ENCODE measurements at places on chromosomes 11 and 22.

GRCh38 chr22:28883917-28884746 lies 760 bp downstream of the ZNRF3 start:
- no peak for DNase-seq

- no peak for DNase-seq
Measured at GRCh38 chr22:37842015-37842793, 1.9 kb downstream of the ANKRD54 start.

- no peak for DNase-seq
Measured at GRCh38 chr11:129574431-129574830, 198.8 kb downstream of the BARX2 start.

GRCh38 chr11:110759972-110760381 lies 47.7 kb upstream of the ARHGAP20 start:
- DNase-seq = no peak

DNA sequence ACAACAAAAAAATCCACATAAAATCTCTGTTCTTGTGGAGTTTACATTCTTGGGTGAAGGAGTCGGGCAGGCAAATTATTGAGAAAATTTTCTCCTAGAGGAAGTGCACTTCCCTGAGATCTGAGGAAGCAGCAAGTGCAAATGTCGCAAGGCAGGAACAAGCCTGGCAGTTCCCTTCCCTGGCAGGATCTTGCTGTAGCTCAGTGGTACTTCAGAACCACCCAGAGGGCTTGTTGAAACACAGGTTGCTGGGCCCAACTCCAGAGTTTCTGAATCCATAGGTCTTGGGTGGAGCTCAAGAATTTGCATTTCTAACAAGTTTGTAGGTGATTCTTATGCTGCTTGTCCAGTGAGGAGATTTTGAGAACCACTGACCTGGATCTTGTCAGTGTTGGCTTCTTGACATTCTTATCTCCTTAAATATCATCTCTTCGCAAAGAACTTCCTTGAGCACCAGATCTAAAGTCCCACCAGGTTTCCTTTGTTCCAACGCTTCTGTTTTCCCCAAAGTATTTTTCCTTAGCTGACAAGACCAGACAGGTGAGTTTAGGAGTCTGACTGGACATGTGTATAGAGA lies 9.6 kb downstream of the QSER1 start:
- no peak for DNase-seq

DNA sequence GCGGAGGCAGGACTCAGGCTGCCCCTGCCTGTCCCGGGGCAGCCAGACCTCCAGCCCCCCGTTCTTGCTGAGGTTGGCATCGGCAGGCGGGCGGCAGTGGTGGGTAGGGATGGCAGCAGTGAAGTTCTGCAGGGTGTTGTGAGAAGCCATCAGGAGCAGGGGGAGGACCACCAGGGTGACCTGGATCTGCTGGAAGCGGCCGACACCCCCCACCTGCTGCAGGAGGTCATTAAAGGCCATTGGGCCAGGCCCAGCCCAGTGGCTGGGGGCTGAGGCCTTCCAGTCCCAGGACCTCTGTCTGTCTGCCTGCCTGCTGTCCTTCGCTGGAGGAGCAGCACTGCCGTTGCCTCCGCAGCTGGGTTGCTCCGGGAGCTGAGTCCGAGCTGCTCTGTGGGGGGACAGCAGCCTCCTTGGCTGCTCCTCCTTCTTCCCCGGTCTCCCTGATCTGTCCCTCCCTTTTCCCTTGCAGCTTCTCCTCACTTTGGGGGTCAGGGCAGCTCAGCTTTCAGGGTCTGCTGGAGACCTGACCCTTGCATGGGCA lies at the start of gene SLC22A6:
SLC22A6 (minus strand) TSS at position 517 of the 541 bp plus-strand sequence; CDS start at position 240, 277 bp downstream.
- no peak for DNase-seq

DNA sequence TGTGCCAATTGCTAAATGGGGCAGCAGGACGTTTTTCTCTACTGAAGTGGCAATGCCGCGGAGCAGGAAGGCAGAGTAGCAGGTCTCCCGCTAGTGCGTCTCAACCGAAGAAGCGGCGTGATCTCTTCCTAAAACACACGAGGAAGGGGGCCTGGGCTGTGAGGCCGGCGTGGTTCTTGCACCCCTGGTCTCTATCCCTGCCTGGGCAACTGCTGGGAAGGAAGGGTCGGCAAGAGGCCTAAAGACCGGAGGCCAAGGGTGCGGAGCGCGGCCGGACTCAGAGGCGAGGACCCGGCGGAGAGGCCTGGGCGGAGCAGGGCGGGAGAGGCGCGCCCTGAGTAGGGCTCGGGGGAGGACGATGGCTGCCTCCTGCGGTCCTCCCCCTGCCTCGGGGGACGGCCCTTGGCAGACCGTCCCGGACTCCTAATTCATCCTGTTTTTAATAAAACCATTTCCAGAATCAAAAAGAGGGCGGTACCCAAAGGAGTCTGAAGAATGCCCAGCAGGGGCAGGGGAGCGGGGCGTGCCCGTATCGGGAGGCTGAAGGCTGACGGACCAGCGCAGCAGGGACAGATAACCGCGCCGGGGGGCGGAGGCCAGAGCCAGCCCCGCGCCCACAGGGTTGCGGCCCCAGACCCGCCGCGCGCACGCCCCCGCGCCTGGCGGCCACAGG lies 572 bp upstream of the APLP2 start:
- DNase-seq = peak; percentile 24

DNA sequence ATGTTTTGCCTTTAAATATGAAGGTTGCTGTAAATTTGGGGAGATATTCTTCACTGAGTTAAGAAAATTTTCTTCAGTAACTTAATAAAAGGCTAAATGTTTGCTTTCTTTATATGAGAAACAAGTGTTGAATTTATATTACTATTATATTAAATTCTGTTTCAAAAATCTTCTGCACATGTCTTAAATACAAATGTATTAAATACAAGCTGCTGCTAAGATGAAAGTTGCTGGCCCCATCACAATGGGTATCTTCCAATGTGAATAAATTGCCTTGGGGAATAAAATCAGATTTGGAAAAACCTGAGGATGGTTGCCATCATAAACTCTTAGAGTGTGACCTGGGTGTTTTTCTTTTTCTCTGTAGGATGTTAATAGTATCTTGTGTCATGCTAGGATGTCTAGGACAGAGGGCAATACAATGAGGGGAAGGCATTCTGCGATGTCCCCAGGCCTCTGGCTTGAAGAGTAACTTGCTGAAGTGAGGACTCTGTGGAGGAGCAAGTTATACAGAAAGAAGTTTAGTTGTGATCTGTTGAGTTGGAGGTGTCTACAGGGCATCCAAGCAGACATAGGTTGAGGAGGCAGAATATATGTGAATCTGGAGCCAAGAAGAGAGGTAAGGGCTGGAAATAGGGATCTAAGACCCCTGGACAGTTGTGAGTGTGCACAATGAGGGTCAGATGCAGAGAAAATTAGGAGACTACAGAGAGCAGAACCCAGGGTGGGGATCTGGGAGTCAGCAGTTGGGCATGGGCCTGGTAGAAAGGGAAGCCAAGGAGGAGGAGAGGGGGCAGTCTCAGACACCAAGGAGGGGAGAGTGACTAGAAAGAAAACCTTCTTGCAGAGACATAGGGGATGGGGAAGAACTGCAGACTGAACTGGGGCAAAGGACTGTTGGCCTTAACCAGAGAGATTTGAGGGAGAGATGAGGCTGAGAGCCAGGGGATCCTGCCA lies 4.8 kb downstream of the IGLL5 start:
- no peak for DNase-seq

DNA sequence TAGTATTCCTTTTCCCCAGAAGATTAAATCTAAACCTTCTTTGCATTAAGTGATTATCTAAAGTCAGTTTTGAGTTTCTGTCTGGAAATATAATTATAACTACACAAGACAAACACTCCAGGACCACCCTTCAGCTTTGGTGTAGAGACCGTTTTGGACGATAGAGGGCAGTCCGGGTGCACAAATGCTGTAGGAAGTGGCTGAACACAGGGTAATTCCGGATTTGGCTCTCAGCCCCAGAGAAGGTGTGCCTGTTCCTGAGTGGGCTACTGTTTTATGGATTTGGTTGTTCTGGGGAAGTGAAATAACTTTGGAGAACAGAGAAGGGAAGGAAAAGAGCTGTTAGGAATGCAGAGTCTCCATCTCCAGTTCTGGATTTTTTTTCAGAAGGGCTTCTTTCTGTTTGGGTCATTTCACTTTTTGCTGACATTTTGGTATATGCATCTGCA lies 14.8 kb downstream of the EXT2 start:
- peak; percentile 21 for DNase-seq

DNA sequence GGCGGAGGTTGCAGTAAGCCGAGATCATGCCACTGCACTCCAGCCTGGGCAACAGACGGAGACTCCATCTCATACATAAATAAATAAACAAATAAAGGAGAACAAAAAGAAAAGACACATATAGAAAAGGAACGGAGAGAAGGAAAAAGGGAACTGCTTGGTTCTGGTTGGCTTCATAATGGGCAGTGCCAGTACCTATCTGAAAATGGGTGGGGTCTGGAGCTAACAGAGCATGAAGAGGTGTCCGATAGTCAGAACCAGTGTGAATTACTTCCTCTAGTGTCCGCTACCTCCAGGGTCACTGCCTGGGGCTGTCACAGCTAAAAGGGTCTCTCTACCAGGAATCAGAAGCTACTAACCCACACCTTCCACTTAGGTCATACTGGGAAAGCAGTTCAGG lies 27.2 kb upstream of the TTC28 start:
- no peak for DNase-seq

DNA sequence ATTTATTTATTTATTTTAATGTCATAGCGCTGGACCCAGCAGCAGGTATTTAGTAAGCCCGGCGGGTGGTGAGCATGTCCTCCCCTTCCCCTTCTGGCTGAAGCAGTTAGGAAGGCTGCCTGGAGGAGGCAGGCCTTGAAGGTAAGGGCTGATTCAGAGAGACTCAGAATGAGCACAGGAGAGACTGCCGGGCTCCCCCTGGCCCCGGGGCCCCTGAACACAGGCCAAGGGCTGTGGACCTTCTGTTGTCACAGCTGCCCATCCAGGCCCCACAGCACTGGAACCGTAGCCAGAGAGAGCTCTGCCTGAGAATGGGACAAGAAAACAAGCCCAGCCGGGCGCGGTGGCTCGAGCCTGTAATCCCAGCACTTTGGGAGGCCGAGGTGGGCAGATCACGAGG lies 52.8 kb downstream of the KCNJ4 start:
- DNase-seq = no peak

GRCh38 chr22:43627485-43628213 lies 184.5 kb downstream of the EFCAB6 start:
- DNase-seq = no peak

GRCh38 chr11:83033972-83034672 lies 37.6 kb downstream of the RAB30 start:
- no peak for DNase-seq

GRCh38 chr11:73273222-73273895 lies 1.2 kb downstream of the P2RY6 start:
- DNase-seq = no peak

- peak; percentile 37 for DNase-seq
Measured at GRCh38 chr11:46119352-46120216, 1.7 kb downstream of the PHF21A start.

DNA sequence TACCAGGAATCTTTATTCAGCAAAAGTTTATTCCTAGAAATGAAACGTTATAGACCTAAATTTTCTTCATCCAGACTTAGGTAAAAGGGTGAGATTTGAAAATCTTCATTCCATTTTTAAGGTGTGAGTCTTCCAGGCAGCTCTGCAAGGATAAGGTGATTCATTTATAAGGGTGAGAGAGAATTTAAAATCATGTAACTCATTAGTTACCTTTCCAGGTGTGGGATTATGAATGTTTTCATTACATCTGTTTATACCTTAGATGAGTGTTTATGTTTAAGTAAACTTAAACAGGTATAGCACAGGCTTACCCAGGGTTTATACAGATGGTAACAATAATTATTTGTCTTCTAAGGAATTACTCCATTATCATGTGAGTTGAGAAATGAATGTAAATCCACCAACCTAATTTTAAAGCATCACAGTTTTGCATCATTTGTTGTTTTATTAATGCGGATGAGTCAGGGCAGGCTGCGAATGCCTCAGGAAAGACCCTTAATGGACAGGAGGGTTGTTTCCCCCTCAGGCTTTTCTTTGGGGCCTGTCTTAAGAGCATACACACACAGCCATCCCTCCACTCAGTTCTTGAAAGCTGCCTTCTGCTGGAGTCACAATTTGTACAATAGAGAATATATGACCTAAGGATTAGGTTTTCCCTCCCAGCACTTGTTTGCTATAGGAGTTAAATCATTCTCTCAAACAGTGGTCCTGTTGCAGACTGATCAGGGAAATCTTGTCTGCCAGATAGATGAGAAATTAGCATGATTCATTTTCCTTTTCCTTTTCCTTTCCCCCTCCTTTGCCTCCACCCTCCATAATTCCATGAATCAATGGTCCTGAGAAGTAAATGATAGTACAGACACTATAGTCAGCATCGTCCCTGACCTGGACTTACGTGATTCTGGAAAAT lies 3.0 kb downstream of the PRSS23 start:
- DNase-seq = no peak

Measured in stimulated activated CD4-positive, alpha-beta T cell treated with anti-CD3 and anti-CD28 coated beads, Interleukin-15, amount 100 ng/mL, for 1 hour (primary cell).